ENCODE measurements at places on chromosomes 4 and X.
A peak's percentile ranks its signal among the peaks of the same experiment; 100 is the strongest.

DNA sequence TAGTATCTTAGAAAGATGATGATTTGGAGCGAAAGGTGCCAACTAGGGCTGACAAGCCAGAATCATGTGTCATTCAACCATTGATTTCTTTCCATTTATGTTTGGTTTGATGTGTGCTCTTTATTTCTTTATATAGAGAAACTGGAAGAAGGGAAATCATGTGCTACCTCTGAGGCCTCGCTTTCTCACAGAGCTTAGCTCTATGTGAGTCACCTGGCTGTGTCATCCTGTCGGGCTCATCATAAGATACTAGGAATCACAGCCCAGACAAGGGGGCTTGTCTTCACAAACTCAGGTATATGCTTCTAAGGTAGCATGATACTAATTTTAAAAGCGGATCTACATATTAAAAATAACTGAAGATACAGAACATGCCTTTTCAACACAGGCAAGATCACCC lies 81.7 kb upstream of the GPM6B start:
- DNase-seq: no peak

GRCh38 chr4:59729321-59729720 lies 1470.8 kb upstream of the ADGRL3 start:
- DNase-seq: no peak

GRCh38 chrX:43978226-43978625 lies 5.0 kb upstream of the NDP start:
- no peak for DNase-seq

GRCh38 chr4:53786632-53787031 lies 195.3 kb upstream of the LNX1 start:
- DNase-seq: no peak

- DNase-seq: no peak
Measured at GRCh38 chr4:138912704-138913340, 102.8 kb upstream of the NOCT start.

DNA sequence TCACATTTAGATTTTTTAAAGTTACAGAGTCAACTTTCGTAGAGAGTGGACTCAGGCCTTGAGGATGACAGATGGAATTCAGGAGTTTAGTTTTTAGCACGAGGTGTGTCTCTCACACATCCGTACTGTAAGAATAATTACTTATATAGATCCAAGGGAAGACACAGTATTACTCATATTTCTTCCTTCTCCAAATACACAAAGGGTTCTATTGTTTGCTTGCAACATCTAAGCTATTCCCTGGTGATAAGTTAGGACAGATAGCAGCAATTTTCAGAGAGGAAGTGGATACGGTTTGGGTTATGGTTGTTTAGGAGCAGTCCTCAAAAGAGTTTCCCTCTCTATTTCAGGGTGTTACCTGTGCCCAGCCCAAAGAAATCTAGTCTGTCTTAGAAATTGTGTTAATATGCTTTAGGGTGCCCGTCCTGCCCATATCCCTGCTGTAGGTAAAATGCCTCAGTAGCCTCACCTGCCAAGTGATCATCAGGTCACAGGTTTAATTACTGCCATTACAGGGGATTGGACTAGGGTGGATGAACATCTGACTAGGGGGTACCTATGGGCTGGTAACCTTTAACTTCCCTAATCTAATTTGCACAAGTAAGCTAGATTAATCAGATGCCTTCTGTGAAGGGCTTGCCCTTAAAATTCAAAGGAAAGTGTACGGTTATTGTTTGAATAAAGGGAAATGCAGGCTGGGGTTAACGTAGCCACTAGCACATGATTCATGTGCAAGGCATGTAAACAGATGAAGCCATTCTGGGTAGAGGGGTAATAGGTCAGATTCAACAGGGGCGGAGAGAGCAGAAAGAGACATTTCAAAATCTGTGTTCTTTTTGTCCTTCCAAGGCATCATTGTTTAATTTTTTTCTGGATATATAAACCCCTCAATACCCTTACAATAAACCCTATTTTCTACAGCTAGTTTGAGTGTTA lies 8.7 kb upstream of the PPP3CA start:
- DNase-seq: no peak

GRCh38 chrX:25108481-25108880 lies 92.7 kb upstream of the ARX start:
- no peak for DNase-seq

DNA sequence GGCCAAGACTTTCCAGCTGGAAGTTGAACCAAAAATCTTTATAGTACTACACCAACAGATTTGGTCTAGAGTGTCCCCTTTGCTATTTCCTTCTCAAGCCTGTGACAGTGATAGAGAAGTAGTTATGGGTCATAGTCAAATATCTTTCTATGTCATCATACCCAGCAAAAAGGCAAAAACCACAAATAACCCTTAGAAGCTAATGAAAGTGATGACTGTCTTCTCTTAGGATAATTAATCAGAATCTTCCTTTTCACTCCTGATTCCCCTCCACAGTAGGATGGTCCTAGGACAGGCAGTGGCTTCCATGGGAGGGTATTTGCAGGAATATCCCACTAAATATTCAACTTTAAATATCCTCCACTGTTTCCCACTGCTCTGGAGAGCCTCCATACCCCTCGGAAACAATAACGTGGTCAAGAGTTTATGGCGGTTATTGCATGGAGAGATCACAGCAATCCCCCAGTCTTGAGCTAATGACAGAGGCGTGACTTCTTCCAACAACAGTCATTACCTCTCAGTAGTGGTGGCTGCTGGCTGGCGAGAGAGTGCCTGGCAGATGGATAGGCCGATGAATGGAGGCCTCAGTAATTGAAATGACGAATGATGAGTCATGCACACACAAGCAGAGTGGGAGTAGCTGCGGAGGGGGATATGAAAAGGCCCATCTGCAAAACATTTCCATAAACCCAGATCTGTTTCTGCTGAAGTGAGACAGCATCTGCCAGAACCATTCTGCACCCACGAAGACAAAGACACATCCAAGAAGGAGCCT lies 154.9 kb downstream of the STK32B start:
- DNase-seq: no peak

DNA sequence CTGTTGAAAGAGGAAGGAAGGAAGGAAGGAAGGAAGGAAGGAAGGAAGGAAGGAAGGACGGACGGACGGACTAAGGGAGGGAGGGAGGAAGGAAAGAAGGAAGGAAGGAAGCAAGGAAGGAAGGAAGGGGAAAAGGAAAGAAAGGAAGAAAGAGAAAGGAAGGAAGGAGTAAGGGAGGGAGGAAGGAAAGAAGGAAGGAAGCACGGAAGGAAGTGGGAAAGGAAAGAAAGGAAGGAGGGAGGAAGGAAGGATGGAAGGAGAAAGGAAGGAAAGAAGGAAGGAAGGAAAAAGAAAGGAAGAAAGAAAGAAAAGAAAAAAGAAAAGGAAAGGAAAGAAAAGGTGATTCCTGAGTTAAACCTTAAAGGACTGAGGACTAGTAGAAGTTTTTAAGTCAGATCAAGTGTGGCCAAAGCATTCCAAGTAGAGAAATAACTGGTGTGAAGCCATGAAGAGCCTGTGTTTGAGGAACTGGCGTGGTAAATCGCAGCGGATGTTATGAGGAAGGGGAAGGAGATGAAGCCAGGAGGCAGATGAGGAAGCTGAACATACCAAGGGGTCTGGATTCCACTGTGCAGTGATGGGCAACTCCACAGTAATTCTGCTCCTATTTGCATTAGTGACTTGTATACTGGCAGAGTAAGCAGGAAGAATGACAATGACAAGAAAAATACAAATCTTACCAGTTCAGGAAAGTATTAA lies 163.5 kb downstream of the MGST2 start:
- no peak for DNase-seq

DNA sequence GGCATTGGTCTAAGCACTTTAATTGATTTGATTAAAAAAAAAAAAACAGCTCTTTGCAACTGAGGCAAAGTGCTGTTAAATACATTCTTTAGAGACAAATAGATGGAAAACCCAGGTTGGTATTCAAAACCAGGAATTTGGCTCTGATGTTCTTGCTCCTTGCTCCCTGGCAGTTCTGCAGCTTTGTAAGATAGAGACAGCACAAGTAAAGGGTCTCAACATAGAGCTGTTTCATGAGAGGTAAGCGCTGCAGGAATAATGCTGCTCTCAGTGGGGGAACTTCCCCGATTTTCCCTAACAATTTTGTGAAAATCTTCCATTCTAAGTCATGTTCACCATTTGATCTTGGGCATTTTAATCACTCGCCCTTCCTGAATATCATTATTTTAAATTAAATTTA lies 479.5 kb upstream of the HS3ST1 start:
- DNase-seq: no peak

DNA sequence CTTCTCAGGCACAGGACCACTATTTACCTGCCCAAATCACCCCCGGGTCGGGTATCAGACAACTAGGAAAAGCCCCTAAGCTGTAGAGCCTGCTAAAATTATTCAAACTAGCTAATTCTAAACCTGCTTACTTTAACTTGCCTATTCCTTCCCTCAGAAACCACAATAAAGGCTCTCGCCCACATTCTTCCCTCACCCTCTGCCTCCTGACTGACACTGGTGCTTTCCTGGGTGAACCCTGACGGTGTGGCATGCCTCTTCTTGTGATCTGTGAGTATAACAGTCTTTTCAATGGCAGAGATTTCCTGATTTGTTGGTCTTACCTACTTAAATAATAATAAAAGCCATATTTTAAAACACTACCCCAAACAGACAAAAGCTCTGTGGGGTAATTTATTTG lies 242.1 kb upstream of the ZCCHC13 start:
- no peak for DNase-seq

- DNase-seq: no peak
Measured at GRCh38 chr4:127917151-127917550, 36.5 kb downstream of the PLK4 start.

GRCh38 chr4:72430050-72430449 lies 139.0 kb downstream of the ADAMTS3 start:
- DNase-seq: no peak

- DNase-seq: peak; percentile 20
Measured at GRCh38 chrX:48972220-48973164, 848 bp upstream of the KCND1 start.

GRCh38 chrX:1472975-1473374 lies 20.3 kb upstream of the ASMTL start:
- no peak for DNase-seq

DNA sequence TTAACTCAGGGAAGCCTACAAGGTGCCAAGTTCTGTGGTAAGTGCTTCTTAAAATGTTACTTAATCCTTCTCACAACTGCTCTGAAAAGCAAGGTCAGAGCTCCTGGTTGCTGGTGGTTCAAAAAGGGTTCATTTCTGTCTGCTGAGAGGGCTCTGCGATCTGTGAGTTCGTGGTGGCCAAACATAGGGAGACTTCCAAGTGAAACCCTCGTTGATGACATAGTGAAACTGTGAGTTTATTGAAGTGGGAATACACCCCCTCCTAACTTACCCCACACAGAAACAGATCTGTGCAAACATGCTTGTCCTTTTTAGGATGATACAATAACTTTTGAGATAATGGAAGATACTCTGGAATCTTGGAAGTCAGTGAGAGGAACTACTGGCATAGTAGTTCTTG lies 164.8 kb upstream of the PGRMC2 start:
- no peak for DNase-seq

- no peak for DNase-seq
Measured at GRCh38 chr4:165016971-165017370, 14.8 kb upstream of the TRIM60 start.

DNA sequence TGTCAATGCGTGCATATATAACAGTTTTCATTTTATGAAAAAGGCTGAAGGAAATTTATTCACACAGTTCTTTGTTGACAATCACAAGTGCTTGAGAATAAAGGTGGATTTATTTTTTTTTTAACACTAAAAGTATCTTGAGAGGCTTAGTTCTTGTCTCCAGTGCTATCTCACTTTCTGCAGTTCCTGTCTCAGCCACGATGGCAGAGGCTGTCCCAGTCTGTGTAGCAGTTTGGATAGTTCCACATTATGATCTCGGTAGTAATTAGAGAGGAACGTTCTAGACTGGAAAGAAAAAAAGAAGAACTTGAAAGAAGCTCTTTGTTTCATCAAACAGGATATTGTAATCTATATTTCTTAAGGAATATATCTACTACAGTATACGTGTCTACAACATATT lies 229.0 kb downstream of the UGT8 start:
- DNase-seq: no peak

DNA sequence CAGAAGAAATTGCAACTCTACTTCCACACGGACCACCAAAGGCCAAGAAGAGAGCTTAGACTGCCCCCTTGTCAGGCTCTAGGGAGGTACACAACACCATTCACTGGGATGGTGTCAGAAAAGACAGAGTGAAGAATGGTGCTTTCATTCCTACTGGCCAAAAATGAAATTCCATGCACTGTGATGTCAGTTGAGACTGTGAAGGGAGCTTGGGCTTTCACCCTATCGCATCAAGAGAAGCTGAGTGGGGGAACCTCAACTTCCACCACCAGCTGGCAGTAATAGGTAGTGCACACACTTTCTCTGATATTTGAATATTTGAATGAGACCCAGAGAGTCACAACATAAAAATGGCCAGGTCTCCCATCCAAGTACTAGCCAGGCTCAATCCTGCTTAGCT lies 65.9 kb downstream of the ZNF711 start:
- no peak for DNase-seq

GRCh38 chrX:129961180-129962083 lies 21.0 kb upstream of the BCORL1 start:
- DNase-seq: peak; percentile 56

DNA sequence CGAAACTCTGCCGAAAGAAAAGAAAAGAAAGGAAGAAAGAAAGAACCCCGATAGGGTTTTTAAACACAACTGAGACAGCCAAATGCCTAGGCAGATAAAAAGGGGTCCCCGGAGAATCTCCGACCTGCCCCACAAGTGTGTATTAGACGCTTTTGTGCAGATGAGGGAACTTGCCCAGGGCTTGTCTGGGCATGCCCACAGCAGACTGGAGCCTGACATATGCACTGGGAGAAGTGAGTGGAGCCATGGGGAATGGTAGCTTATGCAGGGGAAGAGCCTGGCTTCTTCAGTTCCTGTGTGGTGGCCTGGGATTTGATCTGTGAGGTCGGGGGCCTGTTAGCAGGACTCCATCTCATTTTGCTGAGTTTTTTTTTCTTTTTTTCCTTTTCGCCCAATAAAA lies 199.0 kb downstream of the GPC3 start:
- no peak for DNase-seq
